SK-N-SH (cell line): ENCODE measurements at places on chromosomes 6 and 20. TPM values are rescaled to one million over a fixed set of nuclear protein-coding genes. Genes with fewer than 3 reads are reported as not detected.

Gene BEND6
- polyA plus RNA-seq, result 6.9 and 9.2 TPM in 2 replicates

Gene FAM83B
- not detected in 2 replicates for polyA plus RNA-seq

Gene LINC00237
- polyA plus RNA-seq, result not detected in 2 replicates

Gene MOXD1
- 252 and 379 TPM in 2 replicates for polyA plus RNA-seq

Gene MLN
- polyA plus RNA-seq, result not detected in 2 replicates

Gene CEP85L
- polyA plus RNA-seq, result 1.1 and 1.3 TPM in 2 replicates

DNA sequence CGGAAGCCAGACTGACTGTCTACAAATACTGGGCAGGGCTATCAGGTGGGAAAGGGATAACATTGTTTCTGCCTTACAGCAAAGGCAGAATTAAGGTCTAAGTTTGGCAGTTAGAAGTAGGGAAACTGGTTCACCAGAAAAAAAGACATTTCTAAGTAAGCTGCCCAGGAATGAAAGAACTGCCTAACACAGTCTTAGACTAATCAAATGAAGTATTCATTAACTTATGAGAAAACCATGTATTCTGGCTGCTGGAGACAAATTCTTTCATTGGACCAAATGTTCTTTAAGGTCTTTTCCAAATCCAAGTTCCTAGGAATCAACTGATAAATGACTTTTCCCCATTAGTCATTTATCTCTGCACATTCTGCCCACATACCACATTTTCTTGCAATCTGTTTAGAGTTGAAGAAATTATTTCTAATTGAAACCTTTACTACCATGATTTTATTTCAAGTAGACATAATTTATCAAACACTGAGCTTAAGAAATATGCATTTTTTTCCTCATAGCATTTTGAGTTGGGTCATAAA lies 120.3 kb upstream of the OGFRL1 start:
- H3K4me3 ChIP-seq, result no peak overlapping the region
- H3K36me3 ChIP-seq, result no peaks in the 10 kb centered on the region
- no peak for DNase-seq
- no peaks in the 10 kb centered on the region for H3K4me1 ChIP-seq
- H3K27me3 ChIP-seq, result no peaks in the 10 kb centered on the region
- no peak overlapping the region for H3K27ac ChIP-seq

- H3K36me3 ChIP-seq, result no peaks in the 10 kb centered on the region
- no peak overlapping the region for H3K4me3 ChIP-seq
- no peak for DNase-seq
- H3K4me1 ChIP-seq, result no peaks in the 10 kb centered on the region
Observed at GRCh38 chr6:37732688-37733087, 35.0 kb upstream of the MDGA1 start.

- no peaks in the 10 kb centered on the region for H3K36me3 ChIP-seq
- H3K4me3 ChIP-seq, result no peak overlapping the region
- no peaks in the 10 kb centered on the region for H3K4me1 ChIP-seq
- no peak for DNase-seq
- no peak overlapping the region for H3K27ac ChIP-seq
Observed at GRCh38 chr20:32969356-32970114, 34.7 kb downstream of the SUN5 start.

DNA sequence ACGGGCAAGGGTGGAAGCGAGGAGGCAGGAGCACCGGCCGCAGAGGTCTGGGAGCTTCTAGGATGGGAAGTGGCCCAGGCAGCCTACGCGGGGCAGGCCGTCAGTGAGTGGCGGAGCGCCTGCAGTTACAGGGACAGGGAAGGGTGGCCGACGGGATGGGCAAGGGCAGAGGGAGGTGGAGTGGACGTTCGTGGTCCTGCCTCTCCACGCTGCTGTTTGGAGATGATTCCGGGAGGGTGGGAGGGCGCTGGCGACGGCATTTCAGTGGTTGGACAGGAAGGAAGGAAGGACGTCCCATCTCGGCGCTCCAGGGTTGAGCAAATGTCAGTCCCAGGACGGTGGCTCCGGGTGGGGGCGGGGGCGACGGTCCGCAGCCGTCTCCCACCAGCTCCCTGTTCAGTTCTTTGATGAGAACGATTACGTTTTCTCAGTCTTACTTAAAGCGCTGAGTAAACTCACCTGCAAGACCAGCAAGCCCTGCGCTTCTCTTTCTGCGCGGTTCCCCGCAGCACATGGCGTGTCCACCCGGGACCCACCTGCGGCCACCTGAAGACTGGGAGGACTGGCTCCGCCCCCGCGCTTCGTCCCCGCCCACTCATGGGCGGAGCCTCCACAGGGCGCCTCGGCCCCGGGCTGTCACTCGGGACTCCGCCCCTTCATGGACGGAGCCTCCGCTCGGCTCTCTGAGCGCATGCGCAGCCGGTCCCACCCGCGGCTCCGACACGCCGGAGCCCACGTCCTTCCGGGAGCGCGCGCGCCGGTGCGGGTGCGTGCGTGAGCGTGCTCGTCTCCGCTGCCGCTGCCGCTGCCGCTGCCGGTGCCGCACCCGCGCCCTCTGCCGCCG lies at the start of gene DNAJC5:
TSS of gene DNAJC5 (plus strand) at position 769 of the 844 bp plus-strand sequence. CDS start 33,220 bp downstream, outside the sequence.
- peaks cover 4% of the 10 kb centered on the region for H3K36me3 ChIP-seq
- H3K4me1 ChIP-seq, result peaks cover 15% of the 10 kb centered on the region
- DNase-seq, result peak; percentile 100
- H3K4me3 ChIP-seq, result peak within 1 kb of the TSS; percentile 71

DNA sequence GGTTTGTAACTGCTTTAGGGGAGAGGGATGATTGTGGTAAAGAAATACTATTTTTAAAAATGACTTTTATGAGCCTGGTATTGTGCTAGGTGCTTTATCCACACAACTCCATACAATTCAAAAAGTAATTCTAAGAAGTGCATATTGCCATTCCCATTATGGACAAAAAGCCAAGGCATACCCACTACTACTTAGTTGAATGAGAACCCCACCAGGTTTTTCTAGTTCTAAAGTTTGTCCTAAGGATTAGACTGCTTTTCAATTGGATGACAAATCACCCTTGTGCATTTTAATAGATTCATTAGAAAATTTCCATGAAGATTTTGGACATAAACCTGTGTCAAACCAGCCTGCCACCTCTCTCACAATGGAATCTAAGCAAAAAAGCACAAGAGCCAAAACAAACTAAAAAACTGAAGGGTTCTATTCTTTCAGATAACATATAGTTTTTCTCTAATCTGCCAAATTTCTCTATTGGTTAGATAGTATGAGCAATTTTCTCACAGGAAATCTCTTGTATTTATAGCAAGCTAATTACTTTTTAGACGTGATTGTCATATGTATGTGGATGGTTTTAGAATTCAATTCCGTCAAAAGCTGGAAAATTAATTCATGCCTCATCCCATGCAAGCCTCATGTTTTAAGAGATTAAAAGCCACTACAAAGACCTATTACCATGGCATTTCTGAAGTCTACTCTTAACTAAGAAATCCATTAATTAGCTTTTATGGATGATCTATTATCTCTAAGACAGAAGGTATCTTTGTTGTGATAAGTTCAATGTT lies 325.5 kb downstream of the RNGTT start:
- no peaks in the 10 kb centered on the region for H3K27me3 ChIP-seq
- H3K36me3 ChIP-seq, result 0 out of 2 replicates have a peak, but pooled peaks cover 3% of the 10 kb centered on the region
- H3K27ac ChIP-seq, result no peak overlapping the region

GRCh38 chr6:100704961-100705360 lies 176.2 kb downstream of the ASCC3 start:
- no peaks in the 10 kb centered on the region; the same call in 1 of the 2 replicates for H3K36me3 ChIP-seq
- no peaks in the 10 kb centered on the region for H3K4me1 ChIP-seq
- no peaks in the 10 kb centered on the region for H3K27me3 ChIP-seq

GRCh38 chr6:170233286-170234205 lies 57.3 kb downstream of the DLL1 start:
- peaks cover 8% of the 10 kb centered on the region; the same call in 1 of the 2 replicates for H3K4me1 ChIP-seq
- H3K27me3 ChIP-seq, result no peaks in the 10 kb centered on the region
- no peak for DNase-seq
- no peak overlapping the region for H3K27ac ChIP-seq

DNA sequence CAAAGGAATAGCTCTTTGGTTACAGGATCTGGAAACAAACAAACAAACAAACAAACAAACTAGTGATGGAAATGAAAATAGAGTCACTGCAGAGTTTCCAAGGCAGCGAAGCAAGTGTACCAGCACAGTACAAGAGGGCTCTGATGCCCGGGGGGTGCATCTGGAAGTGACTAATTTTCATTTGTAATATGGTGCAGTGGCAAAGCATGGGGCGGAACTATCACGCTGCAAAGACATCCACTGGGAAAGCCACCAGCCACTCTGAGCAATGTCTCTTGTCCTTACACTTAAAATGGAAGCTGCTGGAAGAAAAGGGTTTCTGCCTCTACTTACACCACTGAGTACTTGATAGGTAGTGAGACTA lies 44.4 kb upstream of the NEDD9 start:
- H3K27ac ChIP-seq, result peak overlapping the region; percentile 42
- no peak for DNase-seq
- no peak overlapping the region for H3K4me3 ChIP-seq
- no peaks in the 10 kb centered on the region for H3K27me3 ChIP-seq
- H3K4me1 ChIP-seq, result peaks cover 11% of the 10 kb centered on the region

- H3K27me3 ChIP-seq, result no peaks in the 10 kb centered on the region
- no peak overlapping the region for H3K27ac ChIP-seq
- no peaks in the 10 kb centered on the region for H3K36me3 ChIP-seq
- no peaks in the 10 kb centered on the region for H3K4me1 ChIP-seq
- DNase-seq, result no peak
Observed at GRCh38 chr6:158713469-158713868, 63.6 kb downstream of the SYTL3 start.

DNA sequence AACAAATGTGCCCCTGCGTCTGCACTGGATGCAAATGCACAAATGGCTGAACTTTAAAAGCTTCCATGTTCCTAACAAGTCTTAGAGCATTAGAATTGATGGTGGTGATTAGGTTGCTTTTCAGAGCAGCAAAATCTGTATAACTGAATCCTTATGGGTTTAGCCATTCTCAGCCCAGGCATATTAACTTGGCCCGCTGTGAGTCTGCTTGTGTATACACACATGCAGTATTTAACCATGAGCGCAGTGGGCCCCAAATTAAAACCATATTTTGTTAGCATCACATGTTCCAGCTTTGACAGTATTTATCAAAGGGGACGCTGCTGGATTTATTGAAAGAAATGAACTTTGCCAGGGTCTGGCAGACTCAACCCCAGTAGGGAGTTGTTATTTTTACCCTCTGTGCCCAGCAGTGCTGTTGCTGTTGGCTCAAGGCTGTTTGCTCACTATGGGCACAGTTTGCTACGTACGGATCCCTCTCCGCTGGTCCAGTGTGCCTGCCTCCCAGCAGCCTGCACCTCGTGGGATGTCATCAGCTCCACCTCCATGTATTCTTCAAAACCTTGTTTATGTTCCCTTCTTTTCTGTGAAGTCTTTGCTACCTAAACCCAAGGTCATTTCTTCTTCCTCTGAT lies 144.7 kb downstream of the QRSL1 start:
- peak overlapping the region; percentile 90 for H3K27ac ChIP-seq
- 0 out of 2 replicates have a peak, but pooled peaks cover 5% of the 10 kb centered on the region for H3K27me3 ChIP-seq
- no peak overlapping the region for H3K4me3 ChIP-seq
- no peaks in the 10 kb centered on the region for H3K36me3 ChIP-seq

GRCh38 chr6:169019727-169020491 lies 233.7 kb downstream of the THBS2 start:
- no peak overlapping the region for H3K4me3 ChIP-seq
- DNase-seq, result no peak
- no peaks in the 10 kb centered on the region for H3K36me3 ChIP-seq
- H3K4me1 ChIP-seq, result no peaks in the 10 kb centered on the region

GRCh38 chr6:156021746-156022396 lies 566.2 kb upstream of the NOX3 start:
- H3K4me1 ChIP-seq, result peaks cover 7% of the 10 kb centered on the region; the same call in 1 of the 2 replicates
- no peak overlapping the region for H3K4me3 ChIP-seq
- no peaks in the 10 kb centered on the region for H3K36me3 ChIP-seq
- no peak for DNase-seq
- H3K27me3 ChIP-seq, result no peaks in the 10 kb centered on the region

DNA sequence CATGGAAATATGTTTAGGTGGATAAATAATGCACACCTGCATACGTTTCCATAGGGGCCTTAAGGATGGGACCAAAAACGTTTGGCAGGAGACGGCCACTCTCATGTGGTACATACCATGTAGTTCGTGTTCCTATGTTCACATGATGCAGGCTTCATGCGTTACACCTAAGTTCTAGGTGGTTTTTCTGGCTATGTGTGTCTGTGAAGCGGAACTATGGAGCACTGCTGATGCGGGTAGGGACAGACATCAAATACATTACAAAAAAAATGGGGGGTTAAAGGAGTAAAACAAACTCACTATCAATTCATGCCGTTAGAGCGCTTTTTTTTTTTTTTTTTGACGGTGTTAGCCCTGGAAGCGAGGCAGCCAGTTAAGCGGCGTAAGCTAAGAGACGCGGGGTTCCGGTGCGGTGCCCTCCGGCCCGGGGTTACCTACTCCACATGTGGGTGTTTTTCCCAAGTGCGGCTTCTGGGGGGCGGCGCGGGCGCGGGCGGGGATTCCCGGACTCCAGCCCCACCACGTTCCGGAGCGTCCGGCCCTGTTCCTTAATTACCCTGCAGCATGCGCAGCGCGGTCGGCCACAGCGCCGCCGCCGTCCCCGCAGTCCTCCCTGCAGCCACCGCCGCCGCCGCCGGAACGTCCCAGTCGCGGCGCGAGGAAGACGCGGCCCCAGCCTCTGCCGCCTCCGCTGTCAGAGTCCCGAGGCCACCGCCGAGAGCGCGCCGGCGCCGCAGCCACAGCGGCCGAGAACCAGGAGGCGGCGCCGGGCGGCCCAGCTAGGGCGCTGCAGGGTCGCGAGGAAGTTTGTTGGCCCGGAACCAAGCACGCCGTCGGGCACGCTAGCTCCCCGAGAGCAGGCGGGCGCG lies 648 bp downstream of the COL19A1 start:
- DNase-seq, result peak; percentile 82
- H3K4me3 ChIP-seq, result peak overlapping the region; percentile 70
- no peaks in the 10 kb centered on the region for H3K27me3 ChIP-seq
- no peaks in the 10 kb centered on the region; the same call in 1 of the 2 replicates for H3K4me1 ChIP-seq
- no peaks in the 10 kb centered on the region for H3K36me3 ChIP-seq
- no peak overlapping the region for H3K27ac ChIP-seq

DNA sequence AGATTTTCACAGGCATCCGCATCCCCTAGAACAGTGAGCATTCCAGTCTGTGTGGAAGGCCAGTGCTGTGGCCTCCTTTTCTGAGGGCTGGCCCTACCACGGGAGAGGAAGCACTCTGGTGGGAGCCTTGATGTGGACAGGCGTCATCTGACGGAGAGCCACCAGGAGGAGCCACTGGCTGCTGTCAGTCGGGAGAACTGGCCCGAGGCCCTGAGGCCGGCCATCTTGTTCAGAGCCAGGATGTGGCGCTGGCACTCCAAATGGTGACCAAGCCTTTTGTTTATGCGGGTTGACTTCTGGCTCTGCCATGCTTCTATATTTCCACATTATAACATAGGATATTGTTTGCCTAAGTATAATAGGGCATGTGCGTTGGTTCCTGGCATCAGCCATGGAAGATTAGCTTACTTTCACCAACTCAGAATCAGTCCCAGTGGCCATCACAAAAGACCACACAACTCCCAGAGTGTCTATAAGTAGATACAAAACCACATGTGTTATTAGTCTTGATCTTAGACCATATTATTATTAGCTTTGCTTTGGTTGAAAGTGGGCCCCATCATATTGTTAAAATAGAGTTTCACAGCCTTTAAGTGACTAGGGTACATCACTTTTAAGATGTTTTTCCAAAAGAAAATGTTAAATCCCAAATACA lies 273.9 kb upstream of the TAB2 start:
- H3K4me1 ChIP-seq, result no peaks in the 10 kb centered on the region
- no peaks in the 10 kb centered on the region for H3K27me3 ChIP-seq
- no peak overlapping the region for H3K4me3 ChIP-seq
- H3K27ac ChIP-seq, result no peak overlapping the region

GRCh38 chr20:49889935-49890333 lies 25.4 kb downstream of the SPATA2 start:
- no peak for DNase-seq
- H3K4me1 ChIP-seq, result no peaks in the 10 kb centered on the region
- H3K36me3 ChIP-seq, result no peaks in the 10 kb centered on the region
- no peak overlapping the region for H3K27ac ChIP-seq
- H3K27me3 ChIP-seq, result no peaks in the 10 kb centered on the region
